ENCODE measurements at places on chromosomes 1 and 21.

DNA sequence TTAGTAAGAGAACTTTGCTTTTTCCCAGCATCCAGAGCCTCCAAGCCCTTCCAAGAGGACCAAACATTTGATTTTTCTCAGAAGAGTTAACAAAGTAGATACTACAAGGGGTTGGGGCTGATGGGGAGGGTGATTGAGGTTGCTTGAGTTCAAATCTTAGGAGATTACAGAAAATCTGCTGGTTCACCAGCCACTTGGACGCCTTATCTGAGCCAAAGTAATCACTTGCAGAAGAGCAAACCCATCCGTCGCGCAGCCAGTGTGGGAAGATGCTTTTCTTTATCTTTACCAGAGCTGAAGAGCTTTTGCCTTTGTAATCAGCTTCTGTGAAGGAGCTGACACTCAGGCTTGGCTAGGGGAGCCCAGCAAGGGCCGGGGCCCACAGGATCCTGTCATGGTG lies 91.9 kb upstream of the CTTNBP2NL start:
- no peak for DNase-seq

DNA sequence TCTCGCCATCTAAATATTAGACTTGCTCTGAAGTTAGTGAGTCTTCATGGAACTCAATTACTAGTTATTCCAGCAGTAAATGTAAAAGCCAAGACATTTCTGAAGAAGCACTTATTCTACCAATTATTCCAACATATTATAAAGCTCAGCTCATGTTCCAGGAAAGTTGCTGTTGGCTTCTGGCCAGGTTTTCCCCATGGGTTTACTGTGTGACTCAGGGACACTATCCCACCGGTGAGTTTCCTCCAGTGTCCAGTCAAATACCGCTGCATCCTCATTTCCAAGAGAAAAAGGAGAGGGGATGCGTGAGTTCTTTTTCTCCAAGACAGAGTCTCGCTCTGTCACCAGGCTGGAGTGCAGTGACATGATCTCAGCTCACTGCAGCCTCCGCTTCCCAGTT lies 9.2 kb upstream of the HHIPL2 start:
- DNase-seq: no peak

DNA sequence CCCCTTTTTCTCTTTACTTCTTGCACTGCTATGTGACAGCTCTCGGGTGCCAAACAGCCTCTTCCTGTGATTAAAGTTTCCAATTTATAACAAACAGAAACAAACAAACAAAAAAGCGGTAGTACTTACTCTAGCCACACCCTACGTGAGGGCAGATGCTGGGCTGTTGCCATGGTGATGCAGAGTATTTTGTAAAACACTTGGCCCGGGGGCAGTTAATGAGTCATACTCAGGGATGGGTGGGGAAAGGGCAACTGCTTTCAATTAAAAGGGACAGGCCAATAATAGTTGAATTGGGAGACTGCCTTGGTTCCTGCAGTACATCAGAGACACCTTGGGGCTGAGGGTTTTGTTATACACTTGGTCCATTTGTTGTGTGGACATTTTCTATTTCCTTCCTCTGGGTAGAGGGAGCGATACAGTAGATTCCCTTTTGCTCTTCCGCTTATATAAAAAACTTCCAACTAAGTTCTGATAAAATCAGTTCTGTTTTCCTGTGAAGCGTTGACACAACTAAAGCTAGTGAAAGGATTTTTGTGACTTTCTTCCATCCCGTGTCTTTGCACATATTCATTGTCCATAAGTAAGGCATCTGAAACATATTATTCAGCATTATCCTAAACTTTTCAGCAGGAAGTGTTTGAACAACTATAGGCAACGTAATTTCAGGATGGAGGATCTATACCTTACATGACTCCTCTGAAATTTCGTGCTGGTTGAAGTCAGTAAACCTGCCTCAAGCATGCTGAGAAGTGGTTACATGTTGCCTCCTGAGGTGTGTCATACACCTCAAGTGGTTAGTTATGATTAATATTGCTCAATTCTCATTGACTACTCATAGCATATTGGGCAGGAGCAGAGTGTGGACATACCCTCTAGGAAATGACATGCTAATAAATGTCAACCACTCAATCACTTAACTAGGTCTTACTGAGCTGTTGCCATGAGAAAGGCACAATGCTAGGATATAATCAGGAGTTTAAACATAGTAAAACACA lies 36.7 kb upstream of the THEM4 start:
- peak; percentile 89 for DNase-seq

- no peak for DNase-seq
Measured at GRCh38 chr1:182389619-182390047, 2.0 kb downstream of the GLUL start.

DNA sequence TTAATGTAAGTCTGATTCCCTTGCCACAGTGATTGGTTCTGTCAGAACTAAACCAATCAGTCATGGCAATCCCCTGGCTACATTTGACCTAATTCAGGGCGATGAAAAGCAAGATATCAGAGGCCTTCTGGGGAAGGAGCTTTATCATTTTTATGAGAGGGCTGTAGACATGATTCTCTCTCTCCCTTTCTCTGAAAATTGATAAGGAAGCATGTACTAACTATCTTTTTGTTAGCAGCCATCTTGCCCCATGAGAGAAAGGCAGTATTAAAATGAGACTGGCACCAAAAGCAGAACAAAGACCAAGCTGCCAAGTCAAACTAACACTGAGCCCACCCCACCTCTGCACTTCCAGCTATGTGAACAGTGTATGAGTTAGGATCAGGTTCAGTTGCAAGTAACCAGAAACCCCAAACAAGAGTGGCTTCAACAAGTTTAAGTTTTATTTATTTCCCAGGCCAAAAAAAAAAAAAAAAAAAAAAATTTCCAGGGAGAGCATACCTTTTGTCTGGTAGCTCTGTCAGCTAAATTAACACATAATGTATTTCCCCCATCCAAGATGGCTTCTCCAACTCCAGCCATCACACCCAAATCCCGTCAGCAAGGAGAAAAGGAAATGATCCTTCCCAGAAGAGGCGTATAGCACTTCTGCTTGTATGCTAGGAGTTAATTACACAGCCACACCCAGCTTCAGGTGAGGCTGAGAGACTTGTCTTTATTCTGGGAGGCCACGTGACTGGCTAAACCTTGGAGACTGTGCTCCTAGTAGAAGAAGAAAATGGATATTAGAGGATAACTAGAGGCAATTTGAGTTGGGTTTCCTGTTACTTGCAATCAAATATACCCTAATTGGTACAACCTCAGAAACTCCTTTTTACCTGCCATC lies 105.8 kb upstream of the RALGPS2 start:
- no peak for DNase-seq

DNA sequence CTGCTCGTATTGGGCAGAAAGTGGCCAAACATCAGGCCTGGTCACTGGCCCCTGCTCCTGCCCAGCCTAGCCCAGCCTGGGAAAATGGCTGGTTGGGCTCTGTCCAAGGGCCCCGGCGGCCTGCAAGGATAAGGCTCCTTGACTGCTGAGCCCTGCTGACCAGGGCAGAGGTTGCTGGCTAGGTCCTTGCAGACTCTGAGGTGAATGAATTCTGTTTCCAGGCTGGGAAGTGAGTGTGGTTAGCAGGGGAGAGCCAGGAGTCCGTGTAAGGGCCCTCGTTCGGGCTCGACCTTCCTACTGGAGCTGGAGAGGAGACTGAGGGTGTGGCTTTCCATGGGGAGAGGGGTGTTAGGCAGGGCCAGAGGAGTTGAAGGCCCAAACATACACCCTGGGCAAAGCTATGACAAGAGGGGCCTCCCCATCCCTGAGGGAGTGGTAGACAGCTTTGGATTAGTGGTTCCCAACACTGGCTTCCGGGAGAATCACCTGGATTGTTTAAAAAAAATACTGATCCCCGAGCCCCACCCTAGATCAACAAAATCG lies 20.6 kb downstream of the CSF1 start:
- peak; percentile 77 for DNase-seq

DNA sequence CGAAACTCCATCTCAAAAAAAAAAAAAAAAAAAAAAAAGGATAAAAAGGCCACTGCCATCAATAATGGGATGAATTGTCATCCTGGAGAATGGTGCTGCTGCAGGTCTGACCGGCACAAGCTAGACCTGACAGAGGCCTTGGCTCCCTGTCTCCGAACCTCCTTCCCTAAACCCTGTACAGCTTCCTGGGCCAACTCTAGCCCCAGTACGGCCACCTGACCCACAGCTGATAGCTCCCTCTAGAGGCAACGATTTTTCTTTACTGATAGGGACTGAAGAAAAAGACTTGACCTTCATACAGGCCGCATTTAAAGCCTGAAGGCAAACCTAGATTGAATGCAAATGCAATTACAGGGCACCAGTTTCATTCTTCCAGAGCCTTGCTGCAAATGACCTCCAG lies 30.7 kb downstream of the NOL9 start:
- no peak for DNase-seq

GRCh38 chr21:26451081-26451740 lies 121.9 kb downstream of the CYYR1 start:
- DNase-seq: no peak

DNA sequence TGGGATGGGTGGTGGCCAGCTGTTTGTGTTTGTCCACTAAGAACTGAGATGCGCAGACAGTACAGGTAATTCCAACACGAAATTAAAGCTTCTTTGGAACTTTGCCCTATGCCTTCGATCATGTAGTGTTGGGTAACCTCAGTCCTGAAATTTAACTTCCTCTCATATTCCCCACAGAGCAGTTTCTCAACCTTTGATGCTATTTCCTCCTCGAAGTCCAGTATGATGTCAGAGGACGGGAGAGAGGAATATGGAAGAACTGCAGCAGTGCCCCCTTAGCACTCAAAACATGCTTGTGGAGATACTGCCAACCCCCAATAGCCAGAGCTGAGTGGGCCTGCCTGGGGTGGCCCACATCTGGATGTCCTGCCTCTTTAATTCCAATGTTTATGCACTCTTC lies 3.6 kb downstream of the LPAR3 start:
- DNase-seq: no peak

DNA sequence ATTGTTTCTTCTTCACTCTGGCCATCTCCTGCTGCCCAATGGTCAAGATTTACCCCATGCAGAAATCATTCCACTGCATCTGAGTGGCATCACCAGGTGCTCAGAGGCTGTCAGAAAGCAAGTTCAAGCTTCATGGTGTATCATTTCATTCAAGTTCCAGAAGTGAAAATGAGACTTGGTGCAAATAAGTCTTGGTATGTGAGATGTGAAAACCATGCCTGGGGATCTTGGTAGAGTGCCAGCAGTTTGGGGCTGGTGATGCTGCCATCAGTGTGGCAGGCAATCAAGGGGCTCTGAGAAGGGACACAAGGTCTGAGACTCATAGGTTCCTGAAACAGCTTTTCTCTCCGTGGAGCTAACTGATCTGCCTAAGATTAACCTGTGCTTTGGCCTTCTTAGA lies 52.0 kb downstream of the CD2 start:
- no peak for DNase-seq

- peak; percentile 61 for DNase-seq
Measured at GRCh38 chr1:155226188-155226909, 17.9 kb downstream of the MTX1 start.

- DNase-seq: peak; percentile 65
Measured at GRCh38 chr1:226100436-226101391, 38.2 kb downstream of the H3-3A start.

DNA sequence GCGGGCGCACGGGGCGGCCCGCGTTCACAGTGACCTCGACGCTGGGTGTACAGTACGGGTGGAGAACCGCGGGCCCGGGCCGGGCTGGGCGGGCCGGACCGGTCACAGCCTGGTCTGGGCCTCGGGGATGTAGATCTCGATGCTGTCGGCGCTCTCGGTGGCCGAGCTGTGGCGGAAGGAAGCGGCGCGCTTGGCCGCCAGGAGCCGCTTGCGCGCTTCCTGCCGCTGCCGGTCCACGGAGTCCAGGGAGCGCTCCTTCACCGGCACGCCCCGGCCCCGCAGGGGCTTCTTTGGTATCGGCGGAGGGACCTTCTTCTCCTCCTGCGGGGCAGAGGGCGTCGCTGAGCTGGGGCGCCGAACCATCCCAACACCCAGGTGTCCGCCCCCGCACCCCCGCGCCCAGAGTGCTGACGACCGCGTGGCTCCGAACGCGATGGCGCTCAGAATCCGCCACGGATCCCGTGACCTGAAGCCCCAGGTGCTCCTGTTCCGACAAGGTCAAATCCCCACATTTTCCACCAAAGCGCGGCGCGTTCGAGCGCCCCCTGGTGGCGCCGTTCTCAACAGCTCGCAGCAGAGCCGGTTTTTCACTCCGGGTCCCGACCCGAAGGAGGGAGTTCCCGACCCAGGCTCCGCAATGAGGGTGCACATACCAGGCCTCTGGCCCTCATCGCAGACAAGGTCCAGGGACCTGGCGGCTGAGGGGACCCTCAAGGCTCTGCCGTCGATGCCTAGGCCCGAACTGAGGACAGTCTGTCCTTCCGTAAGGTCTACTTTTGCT lies 6.6 kb upstream of the SMIM12 start:
- no peak for DNase-seq

DNA sequence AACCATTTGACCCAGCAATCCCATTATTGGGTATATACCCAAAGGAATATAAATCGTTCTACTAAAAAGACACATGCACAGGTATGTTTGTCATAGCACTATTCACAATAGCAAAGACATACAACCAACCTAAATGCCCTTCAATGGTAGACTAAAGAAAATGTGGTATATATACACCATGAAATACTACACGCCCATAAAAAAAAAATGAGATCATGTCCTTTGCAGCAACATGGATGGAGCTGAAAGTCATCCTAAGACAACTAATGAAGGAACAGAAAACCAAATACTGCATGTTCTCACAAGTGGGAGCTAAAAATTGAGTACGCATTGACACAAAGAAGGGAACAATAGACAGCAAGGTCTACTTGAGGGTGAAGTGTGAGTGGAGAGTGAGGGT lies 72.0 kb downstream of the EIF4G3 start:
- DNase-seq: no peak

GRCh38 chr21:16116798-16117197 lies 387.0 kb downstream of the USP25 start:
- peak; percentile 43 for DNase-seq

- DNase-seq: no peak
Measured at GRCh38 chr21:38359835-38360234, 103.0 kb downstream of the KCNJ15 start.

- no peak for DNase-seq
Measured at GRCh38 chr1:78996791-78997190, 9.7 kb downstream of the ADGRL4 start.

DNA sequence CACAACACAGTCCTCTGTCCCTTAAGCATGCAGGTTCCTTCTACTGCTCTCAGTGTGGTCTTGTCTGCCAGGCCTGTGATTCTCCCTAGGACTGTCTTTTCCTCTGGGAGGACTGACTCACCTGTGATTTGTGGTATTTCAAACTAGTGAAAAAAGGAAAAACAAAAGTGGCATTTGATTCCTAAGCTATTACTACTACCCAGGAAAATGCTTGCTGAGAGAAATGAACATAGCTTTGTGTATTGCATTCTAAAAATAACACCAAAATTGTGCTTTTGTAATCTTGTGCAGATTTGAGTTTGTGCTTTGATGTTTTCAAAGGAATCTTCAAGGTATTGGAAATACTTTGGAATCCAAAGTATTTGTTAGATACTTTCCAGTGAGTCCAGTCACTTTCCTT lies 57.0 kb downstream of the GPR161 start:
- no peak for DNase-seq

GRCh38 chr21:39984286-39984991 lies 117.2 kb downstream of the PCP4 start:
- DNase-seq: no peak

Data from retinal pigment epithelial cell (primary cell).